ENCODE measurements at places on chromosomes 2 and 18.

DNA sequence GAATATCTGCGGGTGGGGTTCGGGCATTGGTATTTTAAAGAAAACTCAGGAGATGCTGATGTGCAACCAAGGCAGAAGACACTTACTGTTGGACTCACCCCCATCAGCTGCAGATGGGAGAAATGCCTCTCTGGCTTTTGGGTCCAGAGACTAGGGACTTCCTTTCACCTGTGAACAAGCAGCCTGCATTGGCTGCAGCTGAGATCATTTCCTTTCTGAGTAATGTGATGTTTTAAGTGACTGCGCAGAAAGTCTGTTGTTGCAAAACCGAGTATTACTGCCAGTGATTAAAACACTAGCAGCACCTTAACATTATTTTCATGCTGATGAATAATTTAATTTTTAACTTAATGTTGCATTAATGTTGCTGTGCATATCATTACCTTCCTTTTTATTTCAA, 143.0 kb downstream of the TSN start:
- no peak for DNase-seq

DNA sequence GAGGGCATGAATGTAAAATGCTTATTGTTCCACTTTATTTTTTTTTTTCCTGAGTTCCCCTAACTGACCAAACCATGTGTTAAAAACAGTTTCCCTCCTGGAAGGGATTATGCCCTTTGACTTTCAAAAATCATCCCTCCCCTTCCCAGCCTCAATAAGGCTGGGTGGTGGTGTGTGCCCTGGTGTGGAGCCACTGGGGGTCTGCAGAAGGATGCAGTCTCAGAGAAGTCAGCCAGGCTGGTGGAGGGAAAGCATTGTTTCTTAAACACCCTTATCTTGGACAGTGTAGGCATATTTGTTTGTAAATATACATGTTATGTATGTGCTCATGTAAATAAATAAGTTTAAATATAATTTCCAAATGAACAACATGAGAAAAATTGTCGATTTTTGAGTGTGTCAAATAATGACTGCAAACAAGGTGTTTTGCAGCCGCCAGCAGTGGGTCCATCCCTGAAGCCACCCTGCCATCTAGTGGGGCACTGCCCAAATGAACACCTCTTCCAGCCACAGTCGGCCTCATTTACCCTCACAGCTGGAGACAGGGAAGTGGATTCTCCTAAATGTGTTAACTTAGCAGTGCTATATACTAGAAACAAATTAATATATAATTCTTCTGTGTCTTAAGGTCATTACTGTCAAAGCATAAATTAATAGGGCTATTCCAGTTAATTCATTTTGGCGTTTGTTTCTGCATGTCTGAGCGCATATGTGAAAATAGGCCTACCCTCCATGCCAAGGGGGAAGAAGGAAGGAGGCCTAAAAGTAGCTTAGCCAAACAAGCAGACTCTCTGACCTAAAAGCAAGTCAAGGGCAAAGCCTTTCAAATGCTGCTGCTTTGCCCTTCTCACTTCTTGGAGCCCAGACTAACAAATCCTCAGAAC, 209.6 kb upstream of the PIK3C3 start:
- DNase-seq = no peak

GRCh38 chr2:26720322-26721114, 28.0 kb downstream of the KCNK3 start:
- DNase-seq = peak; percentile 97

DNA sequence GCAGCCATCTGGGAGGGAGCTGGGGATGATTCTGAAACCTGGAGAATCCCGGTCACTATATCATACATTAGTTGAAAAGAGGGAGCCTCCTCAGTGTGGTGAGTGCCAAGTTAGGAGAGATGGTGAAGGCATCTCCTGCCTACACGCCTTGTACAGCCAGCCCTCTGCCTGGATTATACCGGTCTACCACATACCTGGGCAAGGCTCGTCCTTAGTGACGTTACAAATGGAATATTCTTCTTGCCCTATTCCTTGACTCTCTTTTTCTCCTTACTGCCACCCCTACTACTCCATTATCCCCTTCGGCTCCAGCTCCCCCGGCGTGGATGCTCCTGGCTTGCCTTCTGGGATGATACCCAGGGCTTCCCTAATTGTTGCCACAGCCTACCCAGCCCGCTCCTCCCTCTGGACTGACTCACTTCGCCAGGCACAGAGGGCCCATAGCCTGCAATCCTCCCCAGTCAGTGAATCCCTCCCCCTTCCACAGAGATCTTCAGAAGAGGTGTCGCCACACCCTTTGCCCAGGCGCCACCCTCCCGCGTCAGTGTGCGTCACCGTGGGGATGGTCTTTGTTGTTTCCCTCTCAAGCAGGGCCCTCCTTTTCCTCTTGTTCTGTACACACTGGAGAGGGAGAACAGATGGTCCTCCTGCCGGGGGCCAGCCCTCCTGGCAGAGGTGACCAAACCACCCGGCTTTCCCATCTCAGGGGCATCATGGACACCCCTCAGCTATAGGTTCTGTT, 115.2 kb upstream of the EPAS1 start:
- no peak for DNase-seq

- no peak for DNase-seq
Observed at GRCh38 chr2:44932079-44932478, 9.4 kb upstream of the SIX3 start.

Data from osteoblast (primary cell).